ENCODE measurements at places on chromosomes 7 and 10.

GRCh38 chr10:8158193-8159071 is 103.9 kb downstream of the GATA3 start:
- no peak for DNase-seq

- DNase-seq, result no peak
Measured at GRCh38 chr7:9719303-9719702, 1254.4 kb upstream of the PHF14 start.

DNA sequence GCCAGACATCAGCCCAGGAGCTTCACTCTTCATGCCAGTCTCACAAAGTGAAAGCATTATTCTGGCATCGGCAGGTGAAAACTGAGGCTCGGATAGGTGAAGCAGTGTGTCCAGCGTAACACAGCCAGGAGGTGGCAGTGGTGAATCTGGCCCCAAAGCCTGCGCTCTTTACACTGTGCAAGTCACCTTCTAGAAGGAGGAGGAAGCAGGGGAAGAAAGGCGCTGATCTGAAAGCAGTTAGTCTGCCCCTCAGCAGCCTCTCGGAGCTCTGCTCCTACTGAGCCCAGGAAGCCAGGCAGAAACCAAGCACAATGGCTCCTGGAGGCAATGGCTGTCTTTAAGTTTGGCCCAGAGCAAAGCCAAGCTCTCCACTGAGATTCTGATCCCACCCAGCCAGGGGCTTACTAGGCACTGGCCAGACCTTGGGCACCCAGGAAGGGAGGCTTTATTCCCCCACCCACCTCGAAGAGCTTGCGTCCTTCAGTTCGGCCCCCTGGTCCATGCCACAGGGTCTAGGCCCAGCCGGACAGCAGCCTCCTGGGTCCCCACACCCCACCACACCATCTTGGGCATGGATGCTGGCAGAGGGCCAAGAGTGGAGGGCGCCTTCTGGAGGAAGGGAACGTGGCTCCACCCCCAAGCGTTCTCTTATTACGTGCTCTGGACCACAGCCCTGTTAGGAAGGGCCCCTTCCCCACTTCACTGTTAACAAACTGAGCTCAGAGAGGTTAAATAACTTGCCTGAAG is 104.5 kb downstream of the GRID1 start:
- no peak for DNase-seq

- DNase-seq, result no peak
Measured at GRCh38 chr10:114634609-114634979, 23.5 kb downstream of the ABLIM1 start.

DNA sequence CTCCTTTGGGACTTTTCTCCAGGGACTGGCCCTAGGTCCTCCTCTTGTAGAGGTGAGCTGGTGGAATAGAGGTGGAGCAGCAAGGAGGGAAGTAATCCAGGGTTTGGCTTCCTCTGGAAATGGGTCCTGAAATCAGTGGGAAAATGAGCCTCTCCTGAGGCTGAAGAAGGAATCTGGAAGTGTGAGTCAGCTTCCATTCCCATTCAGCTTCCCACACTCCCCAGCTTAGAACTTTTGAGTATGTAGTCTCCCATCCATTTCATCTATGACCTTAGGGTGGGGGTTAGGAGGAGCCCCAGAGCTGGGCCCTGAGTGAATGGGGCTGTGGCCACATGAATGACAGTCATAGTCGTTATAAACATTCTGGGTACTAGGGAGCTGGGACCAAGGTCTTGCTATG is 17.7 kb downstream of the LDB1 start:
- no peak for DNase-seq

DNA sequence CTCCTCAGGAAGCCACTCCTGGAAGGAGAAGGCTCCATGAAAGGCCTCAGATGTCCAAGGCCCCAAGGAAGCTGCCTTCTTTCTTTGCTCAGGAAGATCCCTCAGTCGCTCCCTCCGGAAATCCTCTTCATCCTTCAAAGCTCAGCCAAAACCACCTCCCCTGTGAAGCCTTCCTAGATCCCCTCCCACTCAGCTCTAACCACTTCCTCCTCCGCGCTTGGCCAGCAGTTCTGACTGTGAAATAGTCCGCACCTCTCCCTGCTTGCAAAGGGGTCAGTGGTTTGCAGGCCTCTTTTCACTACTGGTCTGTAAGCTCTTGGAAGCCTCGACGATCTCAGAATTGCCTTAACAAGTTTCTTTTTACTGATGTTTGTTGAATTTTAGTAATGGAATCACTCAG is 23.9 kb downstream of the PYROXD2 start:
- DNase-seq, result no peak

- DNase-seq, result no peak
Measured at GRCh38 chr10:130040817-130041330, 69.8 kb downstream of the C10orf143 start.

DNA sequence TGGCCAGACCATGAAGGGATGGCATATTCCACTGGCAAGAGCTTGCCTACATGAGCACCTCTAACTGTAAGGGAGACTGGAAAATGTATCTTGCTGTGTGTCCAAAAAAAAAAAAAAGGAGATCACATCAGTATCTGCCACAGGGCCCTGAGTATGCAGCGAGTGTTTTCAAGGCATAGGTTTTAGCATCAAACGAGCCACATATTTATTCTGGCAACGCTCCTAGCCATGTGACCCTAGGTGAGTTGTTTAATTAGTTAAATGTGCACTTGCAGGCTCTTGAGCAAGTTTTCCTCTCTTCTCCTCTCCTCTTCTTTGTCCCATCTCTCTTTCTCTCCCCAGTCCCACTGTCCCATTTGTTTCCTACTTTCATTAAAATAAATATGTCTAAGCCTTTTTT is 428.7 kb upstream of the AKR1E2 start:
- no peak for DNase-seq
